ENCODE measurements at places on chromosomes 4 and X.

- no peak for DNase-seq
Observed at GRCh38 chr4:6493658-6494304, 21.4 kb upstream of the PPP2R2C start.

- DNase-seq: no peak
Observed at GRCh38 chr4:156496797-156497196, 474.8 kb downstream of the PDGFC start.

GRCh38 chr4:128571747-128572146 lies 237.8 kb upstream of the JADE1 start:
- no peak for DNase-seq

GRCh38 chr4:23999714-24000469 lies 110.0 kb upstream of the PPARGC1A start:
- DNase-seq: no peak

- no peak for DNase-seq
Observed at GRCh38 chrX:76433219-76433618, 5.7 kb downstream of the MAGEE1 start.

GRCh38 chrX:44891642-44892041 lies 18.7 kb downstream of the KDM6A start:
- DNase-seq: no peak

GRCh38 chr4:168199260-168199957 lies 107.1 kb downstream of the ANXA10 start:
- DNase-seq: no peak

Data from SHP77 treated with DMSO at 0.1 percent for 48 hours (cell line).